ENCODE measurements at places on chromosomes 2 and 18. TPM values are rescaled to one million over a fixed set of nuclear protein-coding genes. Genes with fewer than 3 reads are reported as not detected.

Gene TIGD1
- polyA plus RNA-seq: 6.3 TPM

GRCh38 chr2:119254601-119255080, 31.0 kb downstream of the STEAP3 start:
- DNase-seq: no peak

Gene IL18R1
- polyA plus RNA-seq: 0.30 TPM

Gene ZNG1B
- 50.8 TPM for polyA plus RNA-seq

Gene MAP3K19
- polyA plus RNA-seq: not detected

- DNase-seq: no peak
Observed at GRCh38 chr2:191802180-191802579, 44.7 kb downstream of the CAVIN2 start.

All from muscle of leg (tissue), 16 donors.